Cardiac fibroblast (primary cell): ENCODE measurements at places on chromosomes 2 and 18.

- DNase-seq = no peak
These were observed 256.2 kb downstream of the PIEZO2 start for GRCh38 chr18:10893196-10893595.

DNA sequence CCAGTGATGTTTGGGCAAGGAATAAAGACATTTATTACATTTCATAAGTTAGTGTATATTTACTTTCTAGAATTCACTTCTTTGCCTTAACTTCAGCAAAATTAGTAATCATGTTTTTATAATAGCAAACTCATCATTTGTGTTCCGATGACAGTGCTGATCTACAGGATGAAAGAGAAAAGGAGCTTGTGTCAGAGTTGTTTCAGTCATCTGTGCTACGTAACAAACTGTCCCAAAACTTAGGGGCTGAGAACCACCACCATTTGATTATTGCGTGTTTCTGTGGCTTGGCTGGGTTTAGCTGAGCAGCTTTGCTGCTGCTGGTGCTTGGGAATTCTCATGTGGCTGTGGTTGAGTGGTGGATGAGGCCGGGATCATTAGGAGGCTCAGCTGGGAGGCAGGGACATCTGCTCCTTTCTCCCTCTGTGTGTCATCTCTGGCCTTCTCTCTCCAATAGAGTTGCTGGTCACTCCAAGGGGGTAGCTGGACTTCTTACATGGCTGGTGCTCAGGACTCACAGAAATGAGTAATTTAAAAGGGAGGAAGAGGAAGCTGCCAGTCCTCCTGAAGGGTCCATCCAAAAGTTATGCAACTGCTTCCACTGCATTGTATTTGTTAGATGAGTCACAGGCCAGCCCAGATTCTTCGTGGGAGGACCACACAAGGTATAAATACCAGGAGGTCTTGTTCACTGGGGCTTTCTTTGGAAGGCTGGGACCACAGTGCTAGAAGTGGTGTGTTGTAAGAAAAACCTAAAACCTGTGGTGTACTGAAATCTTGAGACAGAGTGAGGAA lies 43.4 kb upstream of the HAAO start:
- peak; percentile 100 for DNase-seq

DNA sequence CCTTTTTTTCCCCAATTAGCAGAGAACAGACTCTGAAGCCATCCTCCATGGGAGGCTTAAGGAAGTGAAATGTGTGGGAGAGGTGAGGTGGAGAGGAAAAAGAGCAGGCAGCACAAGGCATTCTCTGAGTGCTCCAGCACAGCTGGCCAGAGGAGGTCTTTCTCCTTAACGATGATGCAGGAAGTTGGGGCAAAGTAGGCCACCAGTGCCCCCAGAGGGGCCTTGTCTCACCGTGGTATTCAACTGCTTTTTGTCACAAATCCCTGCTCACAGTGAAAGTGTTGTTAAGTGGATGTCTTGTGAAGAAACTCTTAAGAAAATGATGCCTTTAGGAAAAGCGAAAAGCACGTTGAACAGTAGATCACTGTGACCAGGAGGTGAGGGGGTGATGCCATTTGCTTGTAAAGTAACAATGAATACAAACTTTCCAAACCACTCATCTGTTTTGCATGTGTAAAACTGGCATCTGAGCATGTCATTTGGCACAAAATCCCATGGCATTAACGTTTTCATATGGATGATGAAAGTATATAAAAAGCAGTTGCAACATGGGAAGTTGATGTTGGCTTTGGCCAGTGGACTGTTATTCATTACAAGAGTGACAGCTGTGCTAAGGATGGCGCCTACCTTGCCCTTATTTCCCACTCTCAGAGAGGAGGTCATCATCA lies 49.2 kb upstream of the CDC42EP3 start:
- DNase-seq = peak; percentile 46

DNA sequence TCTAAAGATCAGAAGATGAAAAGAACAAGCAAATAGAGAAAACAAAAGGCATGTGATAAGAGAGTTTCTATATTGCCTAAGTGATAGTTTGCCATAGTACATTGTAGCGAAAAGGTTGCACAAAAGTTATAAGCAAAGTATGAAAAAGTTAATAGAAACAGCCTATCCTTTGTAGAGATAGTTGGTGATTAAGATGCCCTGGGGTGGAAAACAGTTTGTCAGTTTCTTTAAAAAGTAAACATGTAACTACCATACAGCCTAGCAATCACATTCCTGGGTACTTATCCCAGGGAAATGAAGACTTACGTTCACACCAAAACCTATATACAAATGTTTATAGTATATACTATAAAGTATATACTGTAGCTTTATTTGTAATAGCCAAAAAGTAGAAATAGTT lies 16.9 kb upstream of the DAPL1 start:
- DNase-seq = no peak

DNA sequence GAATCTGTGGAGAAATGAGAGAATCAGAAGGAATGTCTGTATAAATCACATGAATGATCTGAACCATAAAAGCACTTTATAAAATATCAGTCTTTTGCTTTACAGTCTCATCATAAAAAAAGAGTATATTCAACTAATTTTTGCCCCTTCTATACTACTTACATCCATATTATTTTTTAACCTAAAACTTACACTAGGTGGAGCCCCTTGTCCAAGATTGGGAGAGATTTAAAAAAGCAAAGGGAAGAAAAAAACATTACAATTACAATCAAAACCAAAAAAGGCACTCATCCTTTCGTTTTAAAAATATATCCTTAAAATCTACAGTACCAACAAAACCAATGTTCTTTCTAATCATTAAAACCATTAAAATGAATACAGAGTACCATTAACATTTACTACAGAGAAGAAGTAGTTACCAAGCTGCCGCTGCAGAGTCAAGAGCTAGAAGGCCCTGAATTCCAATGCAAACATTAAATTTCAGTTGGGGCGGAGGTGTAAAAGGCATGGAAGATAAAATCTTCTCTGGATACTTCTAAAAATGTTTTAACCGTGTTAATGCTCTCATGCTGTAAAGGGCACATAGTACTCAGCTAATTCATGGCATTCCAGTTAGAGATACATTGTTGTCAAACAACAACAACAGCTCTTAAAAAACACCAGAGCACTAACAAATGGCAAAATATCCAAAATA lies 56.7 kb upstream of the EPB41L3 start:
- DNase-seq = peak; percentile 55

DNA sequence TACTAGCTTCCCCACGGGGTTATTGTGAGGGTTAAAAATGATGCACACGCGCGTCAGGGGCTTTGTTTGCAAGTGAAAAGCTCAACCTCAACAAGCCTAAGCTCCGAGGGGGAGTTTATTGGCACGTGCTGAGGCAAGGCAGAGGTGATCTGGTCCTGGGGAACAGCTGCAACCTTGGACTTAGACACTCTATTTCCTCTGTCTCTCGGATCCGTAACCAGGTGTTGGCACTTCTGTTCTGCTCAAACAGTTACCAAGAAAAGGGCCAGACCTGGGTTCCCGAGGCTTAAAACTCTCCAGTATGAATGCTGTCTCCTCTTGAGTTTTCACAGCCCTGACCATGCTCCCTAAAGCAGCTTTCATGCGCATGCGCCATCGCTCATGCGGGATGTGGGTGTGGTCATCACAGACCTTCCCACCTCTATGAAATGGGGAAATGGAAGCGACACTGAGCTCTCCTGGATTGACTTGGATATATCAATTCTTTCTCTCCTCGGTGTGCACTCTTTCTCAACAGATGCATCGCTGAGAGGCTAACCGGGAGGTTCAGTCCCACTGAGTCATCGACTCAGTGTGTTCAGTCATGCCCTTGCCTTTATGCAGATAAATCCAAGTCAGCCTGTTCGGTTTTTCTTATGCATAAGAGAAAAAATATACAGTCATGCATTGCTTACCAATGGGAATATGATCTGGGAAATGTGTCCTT lies 19.9 kb upstream of the RAB31 start:
- peak; percentile 40 for DNase-seq

- DNase-seq = no peak
These were observed 305.7 kb upstream of the PKDCC start for GRCh38 chr2:41741951-41742595.

GRCh38 chr2:73975731-73976130 lies 9.0 kb upstream of the TET3 start:
- no peak for DNase-seq
